Femur (tissue), 1 donor: ENCODE measurements at places on chromosomes 4 and X.

DNA sequence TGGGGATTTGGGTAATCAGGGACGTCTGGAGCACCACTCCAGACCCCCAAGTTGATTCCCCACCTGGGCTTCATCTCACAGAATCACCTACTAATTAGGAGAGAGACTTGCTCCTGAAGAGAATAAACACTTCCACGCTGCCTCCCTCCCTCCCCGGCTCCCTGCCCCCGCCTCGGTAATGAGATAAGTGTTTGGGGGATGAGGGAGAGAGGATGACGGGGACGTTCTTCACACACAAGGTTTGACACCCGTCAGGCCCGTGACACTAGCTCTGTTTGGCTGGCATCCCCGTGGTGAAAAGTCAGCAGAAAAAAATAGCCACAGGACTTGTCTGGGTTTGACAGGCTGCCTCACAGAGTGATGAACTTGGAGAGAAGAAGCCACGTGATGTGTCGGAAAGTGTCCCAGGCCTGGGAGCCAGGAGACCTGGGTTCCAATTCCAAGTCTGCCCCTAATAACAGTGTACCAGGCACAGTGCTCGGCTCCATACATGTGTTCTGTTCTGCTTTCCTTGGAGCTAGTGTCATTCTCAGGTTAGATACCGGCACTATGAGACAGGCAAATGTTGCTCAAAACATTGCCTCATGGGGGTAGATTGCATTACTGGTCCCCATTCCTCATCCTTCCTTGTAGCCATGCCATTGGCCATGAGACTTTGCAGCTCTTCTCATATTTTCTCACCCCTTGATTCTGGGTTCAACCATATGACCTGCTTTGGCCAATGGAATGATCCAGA is 578.0 kb downstream of the BCOR start:
- DNase-seq: no peak

- DNase-seq: no peak
These were observed 46.6 kb downstream of the SLC39A8 start for GRCh38 chr4:102298716-102299115.

- DNase-seq: no peak
These were observed 108.8 kb downstream of the NAA11 start for GRCh38 chr4:79217025-79217424.

- no peak for DNase-seq
These were observed 25.1 kb downstream of the TAB3 start for GRCh38 chrX:30863974-30864373.

DNA sequence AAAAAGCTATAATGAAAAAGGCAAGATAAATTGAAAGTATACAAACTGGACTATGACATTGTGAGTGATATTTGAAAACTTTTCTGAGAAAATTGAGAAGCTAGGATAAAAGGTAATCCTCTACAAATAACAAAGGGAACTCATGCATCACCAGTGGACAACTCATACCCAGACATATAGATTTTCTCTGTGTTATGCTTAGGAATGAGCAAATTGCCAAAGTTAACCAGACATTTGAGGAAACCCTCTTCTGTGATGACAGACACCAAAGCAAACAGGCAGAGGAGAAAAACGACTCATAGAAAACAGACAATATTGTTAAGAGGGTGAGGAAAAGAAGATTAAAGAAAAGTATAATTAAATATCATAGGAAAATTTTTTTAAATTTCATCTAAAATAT is 186.5 kb downstream of the MAB21L2 start:
- no peak for DNase-seq

DNA sequence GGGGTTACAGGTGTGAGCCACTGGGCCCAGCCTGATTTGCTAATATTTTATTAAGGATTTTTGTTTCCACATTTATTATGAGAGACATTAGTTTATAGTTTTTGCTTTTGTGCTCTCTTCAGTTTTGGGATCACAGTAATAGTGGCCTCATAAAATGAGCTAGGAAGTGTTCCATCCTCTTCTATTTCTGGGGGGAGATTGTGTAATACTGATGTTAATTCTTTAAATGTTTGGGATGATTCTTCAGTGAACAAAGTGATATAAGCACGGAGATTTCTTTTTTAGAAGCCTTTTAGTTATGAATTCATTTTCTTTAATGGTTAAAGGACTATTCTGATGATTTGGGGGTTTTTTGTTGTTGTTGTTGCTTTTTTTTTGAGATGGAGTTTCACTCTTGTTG is 41.3 kb downstream of the RBMX start:
- no peak for DNase-seq

DNA sequence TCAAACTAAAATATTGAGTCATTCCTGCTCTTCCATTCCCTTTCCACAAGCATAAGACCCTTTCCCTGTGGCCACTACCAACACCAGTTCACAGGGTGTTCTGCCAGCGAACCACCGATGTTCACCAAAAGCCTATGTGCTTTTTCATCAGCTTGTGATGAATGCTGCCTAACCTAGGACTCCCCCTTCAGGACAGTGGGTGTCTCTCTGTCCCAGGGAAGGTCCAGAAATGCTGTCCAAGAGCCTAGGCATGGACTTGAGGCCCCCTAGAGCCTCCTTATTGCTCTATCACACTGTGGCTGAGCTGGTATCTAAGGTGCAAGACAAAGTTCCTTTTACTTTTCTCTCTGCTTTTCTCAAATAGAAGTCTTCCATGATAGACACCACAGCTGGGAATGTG is 1015.6 kb downstream of the PCDH19 start:
- DNase-seq: no peak

- DNase-seq: no peak
These were observed 158.0 kb downstream of the REPS2 start for GRCh38 chrX:17104433-17104832.

GRCh38 chr4:2104556-2105345 is 45.6 kb downstream of the NAT8L start:
- no peak for DNase-seq

DNA sequence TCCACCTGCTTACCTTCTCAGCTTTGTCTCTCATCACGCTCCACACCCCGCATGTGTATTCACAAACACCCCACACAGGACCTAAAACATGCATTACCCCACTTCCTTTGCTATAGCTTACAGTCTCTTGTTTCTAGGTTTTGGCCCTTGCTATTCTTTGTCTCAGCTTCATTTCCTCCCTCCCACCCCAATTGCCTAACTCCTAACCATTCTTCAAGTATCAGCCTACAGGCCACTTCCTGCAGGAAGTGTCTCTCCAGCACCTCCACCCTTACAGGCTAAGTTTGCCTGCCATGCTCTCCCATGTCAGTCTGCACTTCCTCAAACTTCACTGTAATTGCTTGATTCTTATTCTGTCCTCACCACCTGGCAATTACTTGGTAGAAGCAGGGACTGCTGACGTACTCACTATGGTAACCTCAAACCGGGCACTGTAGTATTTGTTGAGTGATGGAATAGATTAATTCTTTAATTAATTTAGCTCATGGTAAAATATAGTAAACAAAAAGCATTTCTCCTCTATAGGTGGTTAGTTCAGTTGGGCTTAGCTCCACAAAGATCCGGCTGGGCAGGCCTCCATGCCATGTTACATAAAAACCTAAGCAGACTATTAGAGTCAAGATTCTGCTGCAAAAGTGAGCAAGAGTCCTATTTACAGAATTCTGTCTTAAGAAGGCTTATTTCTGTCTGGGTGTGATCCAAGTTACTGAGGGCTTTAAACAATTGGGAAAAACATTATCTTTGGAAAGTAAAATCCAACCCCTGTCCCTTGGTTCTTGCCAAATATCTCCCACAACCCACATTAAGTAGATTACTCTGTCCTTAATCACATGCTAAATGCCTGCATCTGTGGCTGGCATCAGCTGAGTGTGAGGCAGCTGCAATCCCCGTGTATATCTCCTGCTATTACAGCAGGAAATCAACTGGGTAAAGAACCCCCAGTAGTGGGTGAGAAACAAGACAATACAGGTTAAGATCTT is 124.7 kb upstream of the CPEB2 start:
- DNase-seq: peak; percentile 39

DNA sequence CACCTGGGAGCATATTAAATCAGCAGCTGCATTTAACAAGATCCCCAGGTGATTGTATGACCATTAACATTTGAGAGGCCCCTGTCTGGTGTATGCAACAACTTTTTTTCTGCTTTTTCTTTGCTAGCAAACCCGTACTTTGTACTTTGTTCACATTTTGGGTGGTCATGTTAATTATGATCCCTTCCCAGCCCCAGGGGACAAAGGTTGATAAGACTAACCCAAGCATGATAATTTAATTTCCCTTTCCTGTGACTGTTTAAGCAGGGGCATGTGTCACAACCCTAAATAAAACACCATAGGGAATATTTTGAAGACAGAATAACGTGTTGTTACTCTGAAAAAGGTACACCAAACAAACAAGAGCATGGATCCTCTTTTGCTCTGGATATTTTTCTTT is 332.0 kb downstream of the PCDH18 start:
- DNase-seq: no peak

GRCh38 chrX:10636337-10636736 is 16.0 kb upstream of the MID1 start:
- DNase-seq: no peak

GRCh38 chrX:19760841-19761512 is 126.4 kb downstream of the SH3KBP1 start:
- no peak for DNase-seq

DNA sequence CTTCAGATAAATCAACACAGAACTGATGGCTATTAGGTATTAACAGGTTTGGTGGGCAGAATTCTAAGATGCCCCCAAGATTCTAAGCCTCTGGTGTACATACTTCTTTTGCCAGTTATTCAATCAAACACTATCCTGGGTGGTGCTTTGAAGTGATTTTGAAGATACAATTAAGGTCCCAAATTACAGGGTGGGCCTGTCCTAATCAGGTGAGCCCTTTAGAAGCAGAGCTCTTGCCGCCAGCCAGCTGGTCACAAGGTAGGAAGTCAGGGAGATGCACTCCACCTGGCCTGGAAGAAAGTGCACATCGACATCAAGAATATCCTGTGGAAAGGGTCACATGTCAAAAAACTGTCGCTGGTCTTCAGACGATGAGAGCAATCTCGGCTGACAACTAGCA is 29.5 kb downstream of the ASB9 start:
- no peak for DNase-seq

DNA sequence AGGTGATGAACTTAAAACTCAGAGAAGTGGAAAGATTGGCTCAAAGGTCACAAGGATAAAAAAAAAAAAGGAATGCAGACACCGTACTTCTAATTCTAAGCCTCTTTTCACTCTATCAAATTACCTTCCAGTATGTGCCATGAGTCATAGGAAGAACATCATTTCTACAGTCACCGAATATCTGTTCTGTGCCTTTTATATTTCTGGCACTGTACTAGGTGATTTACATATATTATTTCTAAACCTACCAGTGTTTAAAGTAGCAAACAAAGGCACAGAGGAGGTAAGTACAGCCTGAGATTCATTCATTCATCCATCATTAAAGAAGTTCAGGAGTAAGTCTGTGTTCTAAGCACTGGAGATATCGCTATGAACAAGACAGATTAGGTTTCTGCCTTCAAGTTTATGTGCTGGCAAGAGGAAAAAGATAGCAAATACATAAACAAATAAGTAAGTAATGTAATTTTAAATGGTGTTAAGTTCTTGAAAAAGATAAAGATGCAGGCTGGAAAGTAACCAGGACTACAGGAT is 65.3 kb downstream of the PALLD start:
- no peak for DNase-seq
